ENCODE measurements at places on chromosomes 12 and 14. TPM values are rescaled to one million over a fixed set of nuclear protein-coding genes. Genes with fewer than 3 reads are reported as not detected.

BCAT1 gene
- total RNA-seq: 89.1 TPM

KLRC1 gene
- total RNA-seq: not detected

CRADD gene
- total RNA-seq: 19.1 TPM

TMEM253 gene
- total RNA-seq: not detected

KRR1 gene
- 31.2 TPM for total RNA-seq

STRAP gene
- 188 TPM for total RNA-seq

NCAPD2 gene
- total RNA-seq: 62.3 TPM

GRCh38 chr14:105878554-105878953 is 352.2 kb downstream of the TMEM121 start:
- no peak for DNase-seq

DNA sequence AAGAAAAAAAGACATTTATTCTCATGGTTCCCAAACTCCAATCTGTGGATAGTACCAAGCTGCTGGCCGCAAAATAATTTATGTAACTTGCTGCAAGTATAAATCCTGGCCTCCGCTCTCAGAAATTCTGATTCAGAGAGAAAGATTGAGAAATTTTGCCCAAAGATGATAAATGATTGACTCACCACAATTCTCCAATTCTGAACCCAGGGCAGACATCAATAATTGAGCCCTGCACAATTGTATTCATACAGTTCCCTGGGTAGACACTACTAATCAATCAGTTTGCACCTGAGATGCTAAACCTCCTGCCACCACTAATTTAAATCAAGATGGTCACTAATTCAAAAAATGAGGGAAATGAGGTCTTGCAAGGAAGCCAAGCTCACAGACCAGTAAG is 38.2 kb downstream of the TRPV4 start:
- DNase-seq: no peak

DNA sequence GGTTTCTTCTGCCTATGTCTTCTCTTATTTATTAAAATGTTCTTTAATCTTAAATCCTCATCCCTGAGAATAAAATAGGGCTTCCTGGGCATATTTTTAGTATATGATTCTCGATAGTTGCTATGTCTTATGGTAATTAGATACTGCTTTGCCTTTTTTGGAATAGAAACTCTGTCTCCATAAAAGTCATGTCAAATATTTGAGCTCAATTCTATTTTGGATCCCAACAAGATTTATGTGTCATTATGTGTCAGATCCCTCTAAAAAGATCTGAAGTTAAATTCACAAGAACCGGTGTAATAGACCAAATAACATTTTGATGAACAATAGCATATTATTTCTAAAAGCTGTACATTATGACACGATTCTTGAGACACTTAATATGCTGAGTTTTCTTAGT is 312.5 kb upstream of the PDE3A start:
- DNase-seq: no peak

GRCh38 chr14:86521843-86522242 is 991.9 kb downstream of the FLRT2 start:
- DNase-seq: no peak
